ENCODE measurements at places on chromosomes 4 and X. TPM values are rescaled to one million over a fixed set of nuclear protein-coding genes. Genes with fewer than 3 reads are reported as not detected.

GRCh38 chr4:8044699-8045098 is 105.0 kb upstream of the AFAP1 start:
- no peak for DNase-seq

DNA sequence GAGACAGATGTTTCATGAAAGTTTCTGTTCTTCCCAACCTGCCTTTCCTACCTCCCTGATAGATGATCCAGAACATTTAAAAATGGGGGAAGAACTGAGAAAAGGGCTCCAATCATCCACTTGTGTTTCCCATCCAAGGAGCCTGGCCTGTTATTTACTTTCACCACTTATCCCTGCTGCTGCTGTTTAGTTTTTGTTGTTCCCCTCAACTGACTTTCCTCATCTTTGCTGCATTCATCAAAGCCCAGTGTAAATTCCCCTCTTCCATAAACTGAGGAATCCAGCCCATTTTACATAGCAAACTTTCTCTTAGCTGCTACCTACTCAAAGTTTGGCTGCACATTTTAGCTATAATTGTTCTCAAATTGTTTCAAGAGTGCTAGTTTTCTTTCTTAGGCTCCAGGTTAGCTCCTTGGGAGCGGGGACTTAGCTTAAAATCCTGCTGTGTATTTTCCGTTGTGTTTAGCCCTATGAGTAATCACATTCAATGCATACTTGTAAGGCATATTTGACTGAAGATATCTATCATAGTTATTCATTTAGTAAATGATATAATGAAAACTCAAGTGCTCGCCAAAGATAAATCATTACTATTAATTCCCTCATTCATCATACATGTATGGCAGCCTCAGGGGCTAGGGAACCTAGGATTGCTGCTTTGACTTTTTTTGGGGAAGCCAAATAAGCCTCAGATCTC is 1.4 kb upstream of the PTPN13 start:
- DNase-seq, result no peak

The SLC38A5 gene
- not detected for total RNA-seq

- DNase-seq, result no peak
Measured at GRCh38 chr4:19494961-19495360, 756.7 kb upstream of the SLIT2 start.

The CT45A6 gene
- not detected for total RNA-seq

DNA sequence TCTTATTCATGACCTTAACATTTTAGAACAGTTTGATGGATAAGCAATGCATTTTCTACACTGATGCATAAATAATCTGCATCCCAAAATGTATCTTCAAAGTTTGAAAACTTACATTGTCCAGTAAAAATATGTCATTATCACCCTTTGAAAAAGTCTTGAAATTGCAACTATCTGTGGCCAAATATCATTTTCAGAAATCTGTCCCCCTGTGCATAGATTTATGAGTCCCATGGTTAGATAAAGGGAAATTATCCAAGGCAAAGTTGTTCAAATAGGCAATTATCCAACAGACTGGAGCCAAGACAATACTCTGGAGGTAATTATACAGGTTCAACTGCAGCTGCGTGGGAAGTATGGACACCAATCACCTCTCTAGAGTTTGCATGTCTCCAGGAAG is 182.5 kb upstream of the INTU start:
- DNase-seq, result no peak

GRCh38 chr4:74376888-74377483 is 12.0 kb downstream of the EREG start:
- peak; percentile 62 for DNase-seq

GRCh38 chr4:2266181-2266580 is 4.3 kb upstream of the MXD4 start:
- DNase-seq, result no peak

DNA sequence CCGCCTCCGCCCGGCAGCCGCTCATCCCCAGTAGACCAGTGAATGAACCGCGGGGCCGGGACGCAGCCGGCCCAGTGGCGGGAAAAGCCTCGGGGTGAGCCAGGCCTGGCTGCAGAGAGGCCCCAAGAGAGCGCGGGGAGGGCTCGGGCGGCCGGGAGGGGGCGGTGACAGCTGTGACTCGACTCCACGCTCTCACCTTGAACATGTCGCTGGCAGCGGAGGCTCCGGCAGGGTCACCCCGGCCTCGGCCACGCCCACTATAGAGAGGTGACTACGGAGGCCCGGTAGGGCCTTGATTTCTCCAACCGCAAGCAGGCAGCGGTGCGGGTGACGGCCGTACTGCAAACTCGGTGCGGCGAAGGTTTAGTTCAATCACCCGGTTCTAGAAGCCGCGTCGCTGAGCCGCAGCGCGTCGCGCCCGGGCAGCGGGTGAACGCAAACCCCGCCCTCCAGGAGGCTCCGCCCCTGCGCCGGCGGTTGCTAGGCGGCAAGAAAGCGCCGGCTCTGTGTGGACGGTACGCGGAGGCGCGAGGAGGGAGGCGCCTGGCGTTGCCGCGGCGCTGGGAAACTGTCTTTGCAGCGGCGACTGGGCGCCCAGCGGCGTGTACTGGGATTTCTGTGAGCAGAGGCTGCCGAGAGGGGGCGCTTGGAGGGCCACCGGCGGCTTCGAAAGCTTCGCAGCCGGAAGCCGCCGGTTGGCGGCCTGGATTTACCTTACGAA is at the start of the genes APOO and CXorf58:
Gene APOO (minus strand): TSS at position 441 of the 721 bp plus-strand sequence. CDS start 236 bp downstream, at position 205.
Gene CXorf58 (plus strand): TSS at position 509 of the 721 bp plus-strand sequence. CDS start 2,297 bp downstream, outside the sequence.
- DNase-seq, result peak; percentile 91

DNA sequence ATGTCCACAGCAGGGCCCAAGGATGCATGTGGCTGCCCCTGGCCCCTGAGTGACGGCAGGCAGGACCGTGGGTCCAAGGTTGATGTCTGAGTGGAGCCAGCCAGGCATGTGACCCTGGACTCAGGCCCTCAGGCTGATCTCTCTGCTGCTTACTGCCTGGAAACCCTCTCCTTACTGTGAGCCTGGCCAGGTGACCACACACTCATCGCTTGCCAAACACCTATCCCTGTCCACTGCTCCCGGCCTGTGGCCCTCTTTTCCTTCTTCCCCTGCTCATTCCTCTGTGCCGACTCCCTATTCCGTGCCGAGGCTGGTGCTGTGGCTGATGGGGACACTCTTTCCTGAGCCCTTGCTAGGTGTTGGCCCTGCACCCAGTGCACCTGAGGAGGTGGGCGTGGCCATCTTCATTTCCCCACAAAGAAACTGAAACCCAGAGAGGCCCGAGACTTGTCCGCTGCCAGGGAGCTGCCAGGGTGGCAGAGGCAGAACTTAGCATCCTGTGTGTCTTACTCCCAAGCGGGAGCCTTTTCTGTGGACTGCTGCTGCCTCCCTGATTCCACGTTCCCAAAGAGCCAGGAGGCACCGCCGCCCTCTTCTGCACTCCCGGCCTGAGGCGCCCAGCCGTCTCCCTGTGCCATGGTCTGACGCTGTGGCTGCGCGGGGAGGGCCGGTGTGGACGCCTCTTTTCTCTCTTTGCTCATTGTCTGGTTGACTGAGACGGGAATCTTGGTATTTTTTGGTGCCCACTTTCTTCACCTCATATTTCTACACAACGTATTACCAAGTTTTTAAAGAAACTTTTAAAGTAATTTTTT is 11.2 kb upstream of the RNF4 start:
- no peak for DNase-seq

The ARR3 gene
- not detected for total RNA-seq

GRCh38 chr4:19021617-19022016 is 1000.1 kb upstream of the LCORL start:
- DNase-seq, result no peak

The NKRF gene
- 8.4 TPM for total RNA-seq

DNA sequence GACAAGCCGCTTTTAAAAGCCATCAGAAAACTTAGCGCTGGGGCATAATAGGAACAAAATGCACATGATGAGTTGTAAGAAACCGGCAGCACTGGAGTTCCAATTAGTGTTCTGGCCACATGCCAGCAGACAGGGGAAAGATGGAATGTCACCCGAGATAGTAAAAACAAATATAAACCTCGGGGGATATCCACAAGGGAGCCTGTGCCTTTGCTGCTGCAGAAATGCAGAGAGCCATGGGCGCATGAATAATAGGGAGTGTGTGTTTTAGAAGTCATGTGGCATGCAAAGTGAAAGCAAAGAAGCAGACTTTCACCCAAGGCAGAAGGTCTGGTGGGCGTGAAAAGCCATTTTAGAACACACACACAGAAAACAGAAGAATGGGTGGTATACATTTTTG is 19.1 kb downstream of the GPRASP3 start:
- no peak for DNase-seq

The SH3TC1 gene
- 31.6 TPM for total RNA-seq

The NDUFC1 gene
- 81.7 TPM for total RNA-seq

The PGAM4 gene
- total RNA-seq, result not detected

The TMEM47 gene
- 0.16 TPM for total RNA-seq

DNA sequence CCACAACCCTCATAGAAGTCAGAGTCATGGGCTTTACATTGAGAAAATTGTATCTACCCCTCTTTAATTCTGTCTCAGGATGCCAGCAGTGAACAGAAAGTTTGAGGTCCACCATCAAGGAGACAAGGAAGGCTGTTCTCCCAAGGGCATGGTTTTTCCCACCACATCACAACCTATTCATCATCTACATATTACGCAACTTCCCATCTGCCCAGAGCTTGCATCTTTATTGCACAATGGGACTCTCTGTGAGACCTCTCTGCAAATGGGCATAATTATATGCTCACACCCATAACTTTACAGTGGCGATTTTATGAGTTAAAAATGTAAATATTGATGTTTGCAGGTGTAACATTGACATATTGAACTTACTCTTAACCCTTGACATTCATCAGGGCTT is 38.9 kb downstream of the PAGE2 start:
- peak; percentile 17 for DNase-seq

The PLA2G12A gene
- total RNA-seq, result 8.0 TPM

GRCh38 chrX:119784747-119785446 is 6.5 kb downstream of the RPL39 start:
- peak; percentile 54 for DNase-seq

- no peak for DNase-seq
Measured at GRCh38 chr4:128553686-128554515, 255.6 kb upstream of the JADE1 start.

The PRDM8 gene
- 0.05 TPM for total RNA-seq

The GRIA2 gene
- 0.29 TPM for total RNA-seq

- no peak for DNase-seq
Measured at GRCh38 chrX:119685225-119686066, 7.5 kb downstream of the SEPTIN6 start.

DNA sequence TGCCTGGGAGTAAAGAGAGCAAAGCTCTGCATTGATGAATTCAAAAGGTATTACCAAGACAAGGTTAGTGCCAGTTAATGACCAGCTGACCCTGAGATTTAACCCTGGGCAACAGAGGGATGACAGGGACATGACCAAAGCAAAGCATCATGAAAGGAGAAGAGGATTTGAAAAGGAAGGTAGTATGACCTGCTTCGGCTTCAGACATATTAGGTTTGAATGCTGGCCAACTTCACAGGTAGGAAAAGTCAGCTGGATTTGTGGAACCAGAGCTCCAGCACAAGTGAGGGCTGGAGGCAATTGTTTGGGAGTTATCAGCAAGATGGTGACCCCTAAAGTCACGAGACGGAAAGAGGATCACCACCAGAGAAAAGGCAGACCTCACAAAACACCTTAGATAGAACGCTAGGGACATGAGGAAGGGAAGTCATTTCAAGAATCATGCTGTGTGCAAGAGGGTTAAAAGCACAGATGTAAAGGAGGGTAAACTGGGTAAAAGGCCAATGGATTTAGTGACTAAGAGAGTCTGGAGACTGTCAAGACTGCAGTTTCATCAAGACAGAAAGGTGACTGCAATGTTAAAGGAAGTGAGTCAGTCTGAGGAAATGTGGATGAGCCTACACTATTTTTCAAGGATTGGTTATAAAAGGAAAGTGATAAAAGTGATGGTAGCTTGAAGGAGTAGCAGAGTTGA is 45.6 kb downstream of the SH3RF1 start:
- no peak for DNase-seq

DNA sequence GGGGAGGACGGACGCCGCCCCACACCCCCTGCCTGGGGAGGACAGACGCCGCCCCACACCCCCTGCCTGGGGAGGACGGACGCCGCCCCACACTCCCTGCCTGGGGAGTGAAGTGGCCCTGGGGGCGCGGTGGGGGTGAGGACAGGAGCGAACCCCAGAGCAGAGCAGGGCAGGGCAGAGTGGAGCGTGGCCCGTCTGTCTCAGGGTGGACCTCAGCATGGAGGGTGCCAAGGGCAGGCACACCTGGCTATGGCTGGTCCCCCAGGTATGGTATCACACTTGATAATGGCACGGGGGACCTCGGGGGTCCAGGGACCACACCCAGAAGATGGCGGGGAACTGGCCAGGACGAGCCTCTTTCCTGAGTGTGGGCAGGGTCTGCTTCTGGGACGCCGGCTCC is 9.6 kb downstream of the LRPAP1 start:
- DNase-seq, result no peak

DNA sequence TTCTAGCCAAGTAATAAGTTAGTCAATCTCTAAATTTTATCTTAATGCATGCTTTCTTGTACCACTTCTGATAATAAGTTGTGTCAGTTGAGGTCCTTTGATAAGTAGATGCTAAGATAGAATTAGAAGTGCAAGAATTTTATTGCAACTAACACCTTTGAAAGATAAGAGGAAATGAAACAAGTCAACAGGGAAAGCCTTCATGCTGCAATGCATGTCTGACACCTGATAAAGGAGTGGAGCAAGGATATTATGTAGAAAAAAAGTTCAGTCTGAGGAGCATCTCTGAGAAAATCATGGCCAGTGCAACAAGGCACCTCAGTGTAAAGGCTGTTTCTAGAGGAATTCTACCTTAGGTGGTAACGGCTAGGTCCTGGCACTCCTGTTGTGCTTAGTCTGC is 210.7 kb upstream of the PPP1R2C start:
- no peak for DNase-seq

GRCh38 chr4:150938417-150938816 is 76.7 kb downstream of the LRBA start:
- DNase-seq, result no peak

- DNase-seq, result no peak
Measured at GRCh38 chr4:122341886-122342285, 36.9 kb upstream of the ADAD1 start.

- DNase-seq, result no peak
Measured at GRCh38 chr4:145870155-145871020, 68.2 kb downstream of the ZNF827 start.

All from SK-MEL-5 (cell line).